Endothelial cell (in vitro differentiated cells): ENCODE measurements at places on chromosomes 5 and 9.

- no peak for DNase-seq
- H3K27me3 ChIP-seq = no peaks in the 10 kb centered on the region
- H3K36me3 ChIP-seq = no peaks in the 10 kb centered on the region
- H3K27ac ChIP-seq = no peak overlapping the region
- H3K4me3 ChIP-seq = no peak overlapping the region
These were observed 23.1 kb upstream of the MVB12B start for GRCh38 chr9:126303488-126303887.

GRCh38 chr5:122501089-122501435 lies 189.0 kb downstream of the SNCAIP start:
- no peaks in the 10 kb centered on the region for H3K36me3 ChIP-seq
- H3K4me1 ChIP-seq = peaks cover 7% of the 10 kb centered on the region
- no peak overlapping the region for H3K27ac ChIP-seq
- no peak overlapping the region for H3K4me3 ChIP-seq
- H3K27me3 ChIP-seq = no peaks in the 10 kb centered on the region
- no peak for DNase-seq

DNA sequence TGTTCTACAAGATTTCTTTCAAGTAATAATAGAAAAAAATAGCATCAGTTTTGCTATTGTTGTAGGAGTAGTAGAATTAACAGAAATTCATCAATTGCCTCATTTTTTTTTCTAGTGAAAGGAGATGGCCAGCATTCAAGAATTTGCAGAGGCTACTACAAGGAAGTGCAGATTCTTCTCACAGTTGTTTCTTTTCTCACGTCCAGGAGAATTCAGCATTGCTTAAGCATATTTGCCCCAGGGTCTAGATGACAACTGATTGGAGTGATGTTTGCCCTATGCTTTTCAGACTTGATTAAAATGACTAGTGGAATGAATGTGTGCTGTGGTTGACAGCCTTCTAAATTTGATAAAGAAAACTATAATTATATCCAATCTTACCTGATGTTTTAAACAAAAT lies 46.6 kb upstream of the SLC12A2 start:
- H3K27ac ChIP-seq = no peak overlapping the region
- no peak overlapping the region for H3K4me3 ChIP-seq
- H3K27me3 ChIP-seq = no peaks in the 10 kb centered on the region
- peaks cover 2% of the 10 kb centered on the region for H3K4me1 ChIP-seq
- DNase-seq = no peak

DNA sequence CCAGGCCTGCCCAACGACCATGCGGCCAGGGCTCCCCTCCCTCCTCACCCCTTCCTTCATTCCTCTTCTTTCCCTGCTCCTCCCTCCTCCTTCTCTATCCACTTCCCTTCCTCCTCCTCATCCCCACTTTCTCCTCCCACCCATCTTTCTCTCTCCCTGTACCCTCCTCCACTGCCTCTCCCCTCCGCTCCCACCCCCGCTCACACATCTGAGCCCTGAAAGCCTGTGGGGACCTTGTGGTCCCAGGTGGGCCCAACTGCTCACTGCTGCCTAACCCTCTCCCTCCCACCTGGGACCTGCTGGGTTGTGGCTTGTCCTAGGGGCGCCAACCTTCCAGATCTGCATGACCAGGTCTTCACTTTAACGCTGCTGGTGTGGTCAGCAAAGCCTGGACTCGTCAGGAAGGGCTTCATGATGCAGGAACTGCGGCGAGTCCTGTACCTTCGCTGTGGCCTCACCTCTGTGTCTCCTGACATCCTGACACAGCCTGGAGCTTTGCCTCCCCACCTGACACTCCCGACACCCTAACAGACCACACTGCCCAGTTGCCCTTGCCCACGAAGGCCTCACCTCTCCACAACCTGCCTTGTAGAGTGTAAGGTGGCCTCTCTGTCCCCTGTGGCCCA lies 34.6 kb downstream of the C5orf15 start:
- H3K27me3 ChIP-seq = peaks cover 7% of the 10 kb centered on the region
- no peaks in the 10 kb centered on the region for H3K36me3 ChIP-seq
- no peak for DNase-seq
- H3K27ac ChIP-seq = no peak overlapping the region
- no peaks in the 10 kb centered on the region for H3K4me1 ChIP-seq
- no peak overlapping the region for H3K4me3 ChIP-seq

DNA sequence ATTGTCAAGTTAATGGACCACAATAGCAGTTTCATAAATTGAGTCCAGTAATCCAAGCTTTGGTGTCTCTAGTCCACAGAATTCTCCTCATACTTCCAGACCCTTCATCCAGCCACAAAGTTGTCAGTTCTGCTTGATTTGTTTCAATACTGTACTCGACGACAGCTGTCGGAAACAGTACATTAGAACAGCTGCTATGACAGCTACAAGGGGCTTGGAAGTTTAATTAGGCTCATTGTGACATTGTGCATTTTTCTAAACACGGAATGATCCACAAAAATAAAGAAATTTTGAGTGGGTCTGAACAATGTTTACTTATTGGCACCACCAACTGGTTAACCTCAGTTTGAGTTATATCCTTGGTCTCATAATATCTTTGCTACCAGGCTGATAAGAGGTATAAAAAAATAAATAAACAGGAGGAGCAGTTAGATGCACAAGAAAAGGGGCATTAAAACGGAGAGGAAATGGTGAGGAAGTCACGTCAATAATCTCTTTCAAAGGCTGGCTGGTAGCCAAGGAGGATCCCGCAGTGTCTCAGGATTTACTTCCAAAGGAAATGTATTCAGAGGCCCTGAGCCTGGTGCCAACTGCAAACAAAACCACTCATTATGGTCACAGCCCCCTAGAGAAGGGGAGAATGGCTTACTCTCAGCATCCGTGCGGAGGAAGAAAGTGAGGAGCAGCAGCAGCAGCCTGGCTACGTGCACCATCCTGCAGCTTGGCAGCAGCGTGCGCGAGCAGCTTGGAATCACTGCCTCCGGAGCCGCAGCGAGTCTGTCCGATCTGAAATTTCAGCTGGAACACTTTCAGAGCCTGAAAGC lies 933.8 kb upstream of the DMAC1 start:
- peak; percentile 29 for DNase-seq
- H3K4me1 ChIP-seq = peaks cover 23% of the 10 kb centered on the region
- no peak overlapping the region for H3K4me3 ChIP-seq
- H3K36me3 ChIP-seq = no peaks in the 10 kb centered on the region
- peaks cover 2% of the 10 kb centered on the region for H3K27me3 ChIP-seq
- H3K27ac ChIP-seq = peak overlapping the region; percentile 78

- peaks cover 3% of the 10 kb centered on the region for H3K4me1 ChIP-seq
- H3K27ac ChIP-seq = no peak overlapping the region
- peaks cover 1% of the 10 kb centered on the region for H3K27me3 ChIP-seq
- H3K36me3 ChIP-seq = no peaks in the 10 kb centered on the region
- no peak overlapping the region for H3K4me3 ChIP-seq
These were observed 89.5 kb upstream of the MAP3K1 start for GRCh38 chr5:56725711-56726411.

DNA sequence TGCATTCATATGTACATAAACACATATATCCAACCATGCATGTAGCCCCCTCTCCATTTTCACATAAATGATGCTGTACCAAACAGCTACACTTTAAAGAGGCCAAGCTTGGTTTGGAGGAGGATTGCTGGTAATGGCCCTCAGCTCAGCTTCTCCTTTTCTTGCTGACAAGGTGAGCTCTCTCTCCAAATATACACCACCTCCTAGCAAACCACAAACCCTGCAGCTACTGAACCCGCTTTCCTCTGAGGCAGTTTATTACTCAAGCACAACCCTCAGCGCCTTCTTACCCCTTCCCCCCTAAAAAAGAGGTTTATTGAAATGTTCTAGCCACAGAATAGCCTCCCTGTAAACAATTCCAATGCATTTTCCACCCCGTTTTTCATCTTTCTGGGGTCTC lies 54.0 kb downstream of the ALG2 start:
- H3K27me3 ChIP-seq = peaks cover 8% of the 10 kb centered on the region
- peaks cover 4% of the 10 kb centered on the region for H3K36me3 ChIP-seq
- no peak for DNase-seq
- H3K4me1 ChIP-seq = no peaks in the 10 kb centered on the region

GRCh38 chr5:158245513-158245912 lies 386.6 kb upstream of the CLINT1 start:
- no peaks in the 10 kb centered on the region for H3K27me3 ChIP-seq
- no peak overlapping the region for H3K4me3 ChIP-seq
- no peaks in the 10 kb centered on the region for H3K4me1 ChIP-seq
- H3K27ac ChIP-seq = no peak overlapping the region

GRCh38 chr5:65068410-65068809 lies 299.7 kb downstream of the CWC27 start:
- no peaks in the 10 kb centered on the region for H3K36me3 ChIP-seq
- no peak overlapping the region for H3K27ac ChIP-seq
- H3K4me3 ChIP-seq = no peak overlapping the region
- H3K27me3 ChIP-seq = peaks cover 5% of the 10 kb centered on the region
- peaks cover 17% of the 10 kb centered on the region for H3K4me1 ChIP-seq
- no peak for DNase-seq

- peaks cover 3% of the 10 kb centered on the region for H3K4me1 ChIP-seq
- no peaks in the 10 kb centered on the region for H3K36me3 ChIP-seq
- H3K27me3 ChIP-seq = peaks cover 3% of the 10 kb centered on the region
- no peak for DNase-seq
- no peak overlapping the region for H3K4me3 ChIP-seq
These were observed 188.0 kb upstream of the ADCY2 start for GRCh38 chr5:7207979-7208378.

- H3K4me1 ChIP-seq = no peaks in the 10 kb centered on the region
- H3K27me3 ChIP-seq = peaks cover 2% of the 10 kb centered on the region
- no peak overlapping the region for H3K4me3 ChIP-seq
These were observed 471.9 kb downstream of the MTRR start for GRCh38 chr5:8340739-8341344.
